Stimulated activated CD8-positive, alpha-beta memory T cell treated with anti-CD3 and anti-CD28 coated beads, Interleukin-7, amount 100 ng/mL, for 48 hours (primary cell): ENCODE measurements at places on chromosomes 11 and 22.

- DNase-seq, result no peak
Observed at GRCh38 chr11:32094923-32095322, 4.0 kb downstream of the RCN1 start.

DNA sequence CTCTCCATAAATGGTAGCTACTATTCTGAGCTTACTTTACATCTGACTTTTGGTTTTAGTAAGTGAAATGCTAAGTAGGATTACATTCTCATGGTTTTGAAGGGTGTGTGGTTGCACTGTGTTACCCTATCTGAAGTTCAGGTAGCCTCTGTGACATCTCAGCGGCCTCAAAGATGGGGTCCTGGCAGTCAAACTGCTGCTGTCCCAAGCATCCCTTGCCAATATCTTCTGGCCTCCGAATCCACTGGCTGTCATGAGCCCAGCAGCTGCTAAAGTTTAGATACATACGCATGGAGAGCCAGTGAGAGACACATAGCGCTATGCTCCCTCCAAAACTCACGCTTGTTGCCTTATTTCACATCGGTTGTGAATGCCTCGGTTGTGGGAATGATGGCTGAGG, 34.9 kb downstream of the UBASH3B start:
- DNase-seq, result no peak

DNA sequence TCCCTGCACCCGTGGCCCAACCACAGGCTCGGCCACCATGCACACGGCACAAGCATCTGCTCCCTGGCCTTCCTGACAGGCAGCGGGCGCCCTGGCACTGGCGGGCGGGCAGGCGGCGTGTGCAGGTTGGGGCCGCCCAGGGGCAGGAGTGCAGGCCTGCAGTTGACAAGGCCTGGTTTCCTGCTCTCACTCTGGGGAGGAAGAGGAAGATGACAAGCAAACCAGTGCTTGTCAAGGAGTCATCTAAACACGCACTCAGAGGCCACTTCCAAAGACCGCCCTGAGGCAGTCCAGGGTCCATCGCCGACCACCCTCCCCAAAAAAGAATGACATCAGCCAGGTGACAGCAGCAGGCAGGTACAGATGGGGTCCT, 65.3 kb upstream of the LINC01488 start:
- DNase-seq, result no peak

DNA sequence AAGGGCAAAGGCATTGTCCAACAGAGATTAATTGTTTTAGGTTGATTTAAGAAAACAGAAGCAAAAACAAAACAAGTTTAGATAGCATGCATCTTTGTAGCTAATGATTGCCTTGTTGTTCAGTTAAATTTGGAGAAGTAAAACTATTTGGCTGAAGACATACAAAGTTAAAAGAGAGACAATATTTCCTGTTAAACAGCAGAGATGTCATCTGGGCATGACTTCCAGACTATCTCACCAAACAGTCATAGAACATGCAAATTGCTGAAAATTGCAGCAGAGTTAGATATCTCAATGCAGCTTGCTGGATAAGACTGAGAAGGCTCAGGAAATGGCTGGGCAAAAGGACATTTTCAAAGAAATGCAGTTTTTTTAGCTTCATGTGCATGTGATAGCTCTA, 57.5 kb upstream of the PDGFD start:
- no peak for DNase-seq

DNA sequence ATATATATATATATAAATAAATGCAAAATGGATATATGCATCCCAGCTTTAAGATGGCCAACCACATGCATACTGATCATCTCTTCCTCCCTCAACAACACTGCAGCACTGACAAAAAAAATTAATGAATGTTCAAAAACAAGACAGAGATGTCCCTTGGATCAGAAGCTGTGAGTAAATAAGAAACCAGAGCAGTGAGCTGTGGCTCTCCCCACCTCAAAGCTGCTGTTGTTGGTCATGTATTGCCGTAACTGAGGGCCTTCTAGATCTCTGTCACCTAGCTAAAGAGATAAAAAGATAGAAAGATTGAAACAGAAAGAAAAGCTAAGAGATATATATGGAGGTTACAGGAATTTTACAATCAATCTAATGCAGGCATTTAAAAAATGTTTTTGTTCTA, 15.5 kb upstream of the TMEM135 start:
- DNase-seq, result no peak

GRCh38 chr11:27977031-27977430, 130.9 kb downstream of the KIF18A start:
- DNase-seq, result no peak

DNA sequence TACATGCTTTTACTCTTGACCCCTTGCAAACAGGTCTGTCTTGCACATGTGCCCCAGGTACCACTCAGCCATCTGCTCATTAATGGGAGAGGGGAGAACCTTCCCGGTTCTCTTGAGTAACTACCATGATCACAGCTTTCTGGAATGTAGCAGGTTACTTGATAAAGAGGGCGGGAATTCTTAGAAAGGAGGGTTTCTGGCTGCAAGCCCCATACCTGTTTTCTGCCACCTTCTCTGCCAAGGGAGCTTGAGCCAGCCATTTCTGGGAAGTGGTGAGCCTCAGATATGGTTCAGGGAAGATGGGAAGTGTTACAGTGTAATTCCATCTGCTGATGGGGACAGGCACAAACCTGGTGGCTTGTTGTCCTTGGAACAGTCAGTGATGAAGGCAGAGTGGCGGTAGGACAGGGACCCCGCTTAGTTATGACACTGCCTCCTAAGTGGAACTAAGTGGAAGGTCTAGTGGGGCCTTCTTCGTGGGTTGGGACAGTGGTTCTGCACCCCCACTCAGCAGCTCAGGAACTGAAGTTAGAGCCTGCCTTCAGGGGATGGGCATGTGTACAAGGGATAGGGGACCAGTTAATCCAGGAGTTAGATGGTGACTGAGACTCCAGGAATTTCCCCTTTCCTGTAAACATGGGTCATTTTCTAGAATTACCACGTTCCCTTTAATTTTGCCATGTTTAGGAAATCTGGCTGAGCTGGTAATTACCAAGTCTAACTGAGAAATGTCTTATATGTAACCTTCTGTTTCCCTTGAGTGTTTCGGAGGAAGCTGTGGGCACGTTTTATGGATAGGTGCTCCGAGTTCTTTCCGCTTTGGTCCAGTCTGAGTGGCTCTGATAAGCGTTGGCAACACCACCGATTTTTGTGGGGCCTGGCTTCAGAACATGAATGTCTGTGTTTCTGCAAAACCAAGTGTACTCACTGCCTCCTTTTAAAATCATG, 35.3 kb downstream of the BCR start:
- DNase-seq, result no peak

- no peak for DNase-seq
Observed at GRCh38 chr22:31091106-31091975, 10.2 kb downstream of the SMTN start.

DNA sequence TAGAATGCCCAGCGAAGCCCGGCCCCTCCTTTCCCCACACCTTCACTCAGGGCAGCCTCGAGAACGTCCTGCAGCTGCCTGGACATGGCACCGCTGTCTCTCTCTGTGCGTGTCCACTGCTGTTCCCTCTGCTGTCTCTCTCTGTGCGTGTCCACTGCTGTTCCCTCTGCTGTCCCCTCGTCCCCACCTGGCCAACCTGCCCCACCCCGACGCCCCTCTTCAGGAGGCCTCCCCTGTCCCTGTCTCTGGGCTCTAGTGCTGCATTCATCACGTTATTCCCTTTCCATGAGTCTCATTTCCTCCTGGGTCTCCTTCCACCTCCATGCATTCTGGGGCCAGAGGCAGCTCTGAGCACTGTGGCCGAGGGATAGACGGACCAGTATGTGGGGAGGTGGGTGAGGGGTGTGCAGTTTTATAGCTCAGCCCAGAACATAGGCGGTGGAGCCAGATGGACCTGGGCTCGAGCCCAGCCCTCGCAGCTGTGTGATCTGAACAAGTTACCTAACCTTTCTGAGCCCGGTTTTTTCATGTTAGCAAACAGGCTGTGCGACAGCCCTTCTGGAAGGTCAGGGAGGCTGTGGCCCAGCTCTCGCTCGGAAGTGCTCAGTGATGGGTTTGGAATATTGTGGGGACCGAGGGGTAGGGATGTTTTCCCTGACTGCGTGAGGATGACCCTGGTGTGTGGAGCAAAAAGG, 41.9 kb upstream of the SMIM38 start:
- DNase-seq, result no peak

GRCh38 chr11:64340671-64341335, 799 bp downstream of the CCDC88B start:
- peak; percentile 61 for DNase-seq

DNA sequence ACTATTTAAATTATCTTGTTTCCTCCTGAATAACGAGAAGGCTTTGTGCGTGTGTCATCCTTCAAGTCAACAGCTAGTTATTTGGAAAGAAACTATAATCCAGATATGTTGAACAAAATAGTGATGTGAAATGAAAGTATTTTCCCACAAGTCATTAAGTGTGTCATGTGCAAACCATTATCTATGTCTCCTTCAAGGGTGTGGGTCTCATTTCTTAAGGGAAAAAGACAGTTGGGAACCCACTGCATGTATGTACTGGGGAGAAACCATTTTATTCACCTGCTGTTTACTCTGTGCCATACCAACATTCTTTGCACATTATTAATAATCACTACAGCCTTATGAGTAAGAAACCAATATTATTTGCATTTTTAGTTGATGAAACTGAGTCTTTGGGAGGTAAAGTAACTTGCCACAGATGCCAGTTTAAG, 145.3 kb upstream of the CTSC start:
- DNase-seq, result no peak

DNA sequence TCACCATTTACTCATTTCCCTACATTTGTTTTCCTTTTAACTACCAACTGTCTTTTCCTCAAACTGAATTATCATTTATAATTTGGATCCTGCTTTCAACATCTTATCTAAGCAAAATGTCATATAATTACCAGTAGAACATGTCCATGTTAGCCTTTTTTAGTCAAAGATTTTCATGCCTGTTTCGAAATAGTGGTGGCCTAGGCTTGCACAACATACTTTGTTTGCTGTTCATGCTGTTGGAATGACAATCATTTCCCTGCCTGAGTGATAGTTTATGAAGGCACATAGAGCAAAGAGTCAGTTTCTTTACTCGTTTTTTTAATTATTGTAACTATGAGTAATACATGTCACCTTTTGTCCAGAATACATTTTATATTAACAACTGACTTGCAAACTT, 144.3 kb upstream of the ANO3 start:
- DNase-seq, result no peak

GRCh38 chr11:32033067-32033466, 57.8 kb upstream of the RCN1 start:
- DNase-seq, result no peak
